ENCODE measurements at places on chromosomes 3 and 15. TPM values are rescaled to one million over a fixed set of nuclear protein-coding genes. Genes with fewer than 3 reads are reported as not detected.

Gene ALDH1L1
- polyA plus RNA-seq: 0.89 TPM

Gene MYO5C
- 7.9 TPM for polyA plus RNA-seq

Gene SLC28A1
- not detected for polyA plus RNA-seq

Gene CLEC3B
- polyA plus RNA-seq: not detected

Gene CPNE9
- 6.2 TPM for polyA plus RNA-seq

Gene UACA
- polyA plus RNA-seq: 25.9 TPM

Gene RPP14
- polyA plus RNA-seq: 10.5 TPM

Gene PARP9
- 2.1 TPM for polyA plus RNA-seq

Gene MUC20
- 0.29 TPM for polyA plus RNA-seq

Gene MUC4
- polyA plus RNA-seq: 0.80 TPM

Gene ATP6V1A
- 38.0 TPM for polyA plus RNA-seq

Gene AHSG
- polyA plus RNA-seq: 0.18 TPM

Gene C3orf85
- polyA plus RNA-seq: not detected

Gene CYP8B1
- polyA plus RNA-seq: not detected

Gene ARHGEF26
- 7.3 TPM for polyA plus RNA-seq

Gene TMOD2
- polyA plus RNA-seq: 2.8 TPM

Gene ALPK3
- polyA plus RNA-seq: 3.7 TPM

Gene ADCY5
- polyA plus RNA-seq: 2.4 TPM

Gene GABRB3
- polyA plus RNA-seq: 56.5 TPM

Gene CERS3
- 1.8 TPM for polyA plus RNA-seq

Gene GPR156
- 0.73 TPM for polyA plus RNA-seq

Gene UPK1B
- polyA plus RNA-seq: 0.26 TPM
